ENCODE measurements at places on chromosomes 12 and 14.

GRCh38 chr14:102817942-102818940, 41.0 kb downstream of the TRAF3 start:
- DNase-seq: no peak

DNA sequence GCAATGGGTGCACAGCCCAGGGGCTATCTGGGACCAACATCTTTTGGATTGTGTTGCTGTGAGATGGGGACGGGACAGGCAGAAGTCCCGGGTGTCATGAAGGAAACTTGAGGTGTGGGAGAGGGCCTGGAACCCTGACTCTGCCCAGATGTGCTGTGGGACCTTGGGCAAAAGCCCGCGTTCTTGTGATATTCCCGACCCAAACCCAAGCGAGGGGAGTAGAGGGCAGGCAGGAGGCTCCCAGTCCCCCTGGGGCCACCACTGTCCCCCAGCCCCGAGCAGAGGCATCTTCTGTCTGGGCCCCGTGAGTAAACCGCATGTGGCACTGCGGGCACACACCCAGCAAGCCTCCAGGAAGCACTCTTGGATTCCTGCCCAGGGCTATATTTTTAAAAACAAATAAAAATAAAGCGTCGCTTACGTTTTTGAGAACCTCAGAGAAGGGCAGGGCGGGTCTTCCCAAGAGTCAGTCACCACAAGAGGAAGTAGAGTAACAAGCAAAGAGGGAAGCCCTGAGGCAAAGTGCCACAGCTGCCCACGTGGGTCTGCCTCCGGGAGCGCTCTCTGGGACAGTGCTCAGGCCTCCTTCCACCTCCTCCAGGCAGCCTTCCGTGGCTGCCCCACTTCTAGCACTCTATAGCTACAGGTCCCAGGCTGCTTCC, 39.5 kb downstream of the BEGAIN start:
- no peak for DNase-seq

DNA sequence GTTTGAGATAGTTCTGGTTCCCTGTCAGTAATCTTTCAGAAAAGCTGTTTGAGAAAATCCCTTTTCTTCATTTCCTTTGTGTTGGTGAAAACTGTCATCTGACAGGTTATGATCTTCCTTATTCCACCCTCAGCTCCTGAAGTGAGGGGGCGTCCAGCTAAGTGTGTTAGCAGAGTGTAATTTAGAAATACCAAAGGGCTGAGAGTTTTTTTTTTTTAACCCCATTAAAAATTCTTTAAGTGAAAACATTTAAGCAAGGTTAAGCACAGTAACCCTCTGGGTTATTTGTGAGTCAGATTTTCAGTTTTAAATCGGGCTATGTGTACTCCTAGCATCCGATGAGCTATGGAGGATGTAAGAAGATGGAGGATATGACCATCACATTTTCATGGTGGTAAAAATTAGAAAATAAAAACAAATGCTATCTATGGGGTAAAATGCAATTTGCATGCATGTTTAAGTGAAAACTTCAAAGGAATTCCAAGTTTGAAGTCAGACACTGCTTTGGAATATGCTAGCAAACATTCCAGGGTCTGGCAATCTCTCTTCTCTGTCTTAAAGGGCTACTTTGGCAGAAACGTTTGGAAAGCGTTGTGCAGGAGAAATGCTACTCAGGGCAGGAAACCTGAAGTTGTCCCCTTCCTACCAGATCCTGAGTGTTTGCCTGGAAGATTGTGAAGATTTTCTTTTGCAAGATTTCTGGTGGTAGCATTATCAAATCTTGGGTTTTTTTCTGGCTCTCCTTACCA, 197.0 kb upstream of the PRICKLE1 start:
- DNase-seq: no peak

DNA sequence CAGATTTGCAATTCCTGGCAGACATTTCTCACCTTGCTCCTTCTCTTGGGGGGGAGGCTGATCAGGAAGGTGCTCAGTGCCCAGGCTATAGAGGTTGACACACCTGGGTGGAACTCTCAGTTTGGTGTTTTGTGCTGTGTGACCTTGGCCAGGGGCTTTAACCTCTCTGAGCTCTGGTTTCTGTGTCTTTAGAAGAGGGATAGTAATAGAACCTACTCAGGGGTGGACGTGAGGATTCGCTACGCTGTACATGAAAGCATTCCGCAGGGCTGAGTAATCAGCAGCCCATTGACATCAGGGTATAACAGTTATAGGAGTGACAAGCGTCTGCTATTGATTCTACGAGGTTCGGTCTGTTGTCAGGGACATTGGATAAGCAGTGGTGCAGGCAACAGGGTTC, 98.1 kb downstream of the PHETA1 start:
- no peak for DNase-seq

GRCh38 chr12:20549108-20549719, 145.9 kb upstream of the SLCO1C1 start:
- peak; percentile 21 for DNase-seq

GRCh38 chr12:132566516-132567131, 43.8 kb downstream of the LRCOL1 start:
- no peak for DNase-seq

DNA sequence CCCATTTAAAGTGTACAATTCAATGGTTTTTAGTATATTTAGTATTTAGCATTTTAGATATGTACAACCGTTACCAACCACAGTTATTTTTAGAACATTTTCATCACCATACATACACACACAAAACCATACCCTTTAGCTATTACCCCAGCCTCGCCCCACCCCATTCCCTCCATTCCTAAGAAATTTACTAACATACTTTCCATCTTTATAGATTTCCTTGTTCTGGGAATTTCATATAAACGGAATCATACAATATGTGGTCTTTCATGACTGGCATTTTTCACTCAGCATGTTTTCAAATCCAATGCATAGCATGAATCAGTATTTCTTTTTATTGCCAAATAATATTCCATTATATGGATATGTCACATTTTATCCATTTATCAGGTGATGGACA, 101.5 kb downstream of the TAOK3 start:
- no peak for DNase-seq

- DNase-seq: no peak
Observed at GRCh38 chr14:98926801-98927200, 345.2 kb downstream of the BCL11B start.

DNA sequence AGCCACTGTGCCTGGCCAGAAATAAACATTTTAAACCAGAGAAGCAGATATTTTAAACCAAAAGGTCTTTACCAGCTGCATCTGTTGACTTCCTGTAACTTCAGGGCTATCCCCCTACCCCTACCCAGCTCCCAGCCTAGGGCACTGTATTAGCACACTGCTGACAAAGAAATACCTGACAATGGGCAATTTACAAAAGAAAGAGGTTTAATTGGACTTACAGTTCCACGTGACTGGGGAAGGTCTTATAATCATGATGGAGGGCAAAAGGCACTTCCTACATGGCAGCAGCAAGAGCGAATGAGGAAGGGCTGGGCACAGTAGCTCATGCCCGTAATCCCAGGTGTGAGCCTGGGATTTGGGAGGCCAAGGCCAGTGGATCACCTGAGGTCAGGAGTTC, 26.0 kb downstream of the GEMIN2 start:
- no peak for DNase-seq

- DNase-seq: no peak
Observed at GRCh38 chr14:99164712-99165111, 107.3 kb downstream of the BCL11B start.

DNA sequence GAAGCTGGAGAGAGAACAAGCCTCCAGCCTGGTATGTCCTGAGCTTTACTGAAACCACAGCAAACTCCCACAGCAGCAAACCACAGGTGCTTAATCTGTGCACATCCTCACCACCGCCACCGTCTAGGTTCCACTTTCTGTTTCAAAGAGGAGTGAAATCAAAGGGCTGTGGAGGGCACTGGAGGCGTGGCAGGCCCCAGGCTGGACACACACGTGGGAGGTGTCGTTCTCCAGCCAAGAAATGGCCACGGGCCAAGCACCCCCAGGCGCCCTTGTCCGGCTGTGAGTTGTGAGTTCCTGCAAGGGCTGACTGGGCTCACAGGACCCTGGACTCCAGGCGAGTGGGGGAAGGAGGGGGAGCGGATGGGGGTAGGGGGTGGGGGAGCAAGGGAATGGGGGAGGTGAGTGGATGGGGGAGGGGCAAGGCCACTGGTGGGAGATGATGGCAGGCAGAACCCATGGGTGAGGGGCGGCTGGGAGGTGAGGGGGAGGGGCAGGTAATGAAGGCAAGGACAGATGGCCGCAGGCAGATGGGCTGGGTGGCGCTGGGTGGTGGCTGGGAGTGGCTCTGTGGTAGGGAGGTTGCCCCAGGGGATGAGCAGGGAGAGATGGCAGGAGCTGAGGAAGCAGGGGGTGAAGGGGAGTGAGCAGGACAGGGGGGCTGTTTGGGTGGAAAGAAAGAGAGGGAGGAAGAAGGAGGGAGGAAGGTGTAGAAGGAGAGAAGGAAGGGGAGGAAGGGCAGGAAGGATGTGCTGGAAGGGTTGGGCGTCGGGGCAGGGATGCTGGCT, 86.7 kb downstream of the NCOR2 start:
- DNase-seq: no peak

- DNase-seq: peak; percentile 65
Observed at GRCh38 chr14:93984987-93985410, 8.6 kb upstream of the ASB2 start.

- no peak for DNase-seq
Observed at GRCh38 chr12:114213055-114213581, 192.8 kb downstream of the TBX5 start.

- DNase-seq: no peak
Observed at GRCh38 chr14:66824251-66824650, 316.3 kb downstream of the GPHN start.

DNA sequence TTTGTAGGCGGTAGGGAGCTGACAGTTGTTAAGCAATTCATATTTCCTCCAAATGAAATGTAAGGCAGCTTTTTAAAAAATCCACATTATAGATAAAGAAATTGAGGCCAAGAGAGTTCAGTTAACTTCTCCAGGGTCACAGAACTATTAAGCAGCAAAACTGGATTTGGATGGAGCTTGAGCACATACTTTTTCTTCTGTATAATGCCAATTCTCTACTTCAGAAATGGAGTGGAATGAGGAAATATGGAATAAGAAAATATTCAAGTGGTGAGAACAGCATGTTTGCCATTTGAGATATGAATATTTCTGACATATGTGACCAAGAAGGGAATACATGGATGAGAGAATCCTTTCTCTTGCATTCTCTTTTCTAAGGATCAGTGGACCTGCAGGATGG, 233.1 kb downstream of the FOXG1 start:
- no peak for DNase-seq

- DNase-seq: no peak
Observed at GRCh38 chr14:76045773-76046172, 60.2 kb downstream of the IFT43 start.

All from neural progenitor cell (in vitro differentiated cells).